GM13976 (cell line): ENCODE measurements at places on chromosomes 13 and 19.

GRCh38 chr13:48528720-48529119 is 4.2 kb downstream of the RCBTB2 start:
- no peak for DNase-seq

DNA sequence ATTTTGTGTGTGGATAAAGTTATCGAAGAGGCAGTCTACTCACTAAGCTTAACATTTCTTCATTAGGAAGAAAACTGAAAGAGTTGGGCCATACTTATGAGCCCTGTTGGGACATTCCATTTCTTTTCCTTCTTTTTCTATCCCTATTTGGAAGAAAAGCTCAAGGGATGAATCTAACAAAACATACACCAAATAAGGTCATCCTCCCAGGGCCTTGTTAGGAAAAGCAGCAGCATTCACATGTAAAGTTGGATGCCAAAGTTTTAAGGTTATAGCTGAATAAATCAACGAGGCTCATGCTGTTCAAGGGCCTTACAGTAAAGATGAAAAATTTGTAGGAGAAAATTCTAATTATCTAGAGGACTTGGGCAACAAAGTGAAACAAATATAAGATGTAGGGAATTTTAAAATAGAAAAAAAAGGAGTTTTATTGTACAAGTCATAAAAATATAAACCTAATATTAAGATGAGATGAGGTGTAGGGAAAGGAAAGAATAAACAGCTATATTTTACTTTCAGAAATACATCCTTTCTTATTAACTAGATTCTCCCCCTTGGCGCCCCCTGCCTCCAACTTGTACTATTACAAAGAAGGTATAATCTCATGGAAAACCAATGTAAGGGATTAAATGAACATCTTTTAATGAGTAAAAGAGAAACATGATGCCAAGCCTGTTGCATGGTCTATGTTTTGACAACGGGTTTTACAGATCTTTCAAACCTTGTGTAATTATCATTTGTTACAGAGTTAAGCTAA is 160.4 kb downstream of the PCDH20 start:
- DNase-seq: no peak

GRCh38 chr19:42278452-42279154 is 9.6 kb downstream of the CIC start:
- no peak for DNase-seq

DNA sequence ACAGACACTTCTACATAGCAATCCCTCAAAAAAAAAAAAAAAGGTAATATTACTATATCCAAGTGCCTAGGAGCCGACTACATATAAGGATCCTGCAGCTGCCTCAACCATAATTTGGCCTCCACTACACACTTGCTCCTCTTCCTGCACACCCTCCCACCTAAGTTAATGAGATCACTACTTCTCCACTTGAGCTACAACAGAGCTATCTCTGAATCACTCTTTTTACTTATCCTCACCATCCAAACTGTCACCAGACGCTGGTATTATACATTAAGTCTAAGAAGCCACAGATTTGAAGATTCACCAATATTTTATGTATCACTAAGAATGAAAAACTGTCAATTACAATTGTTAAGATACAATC is 8.3 kb downstream of the OBI1 start:
- no peak for DNase-seq

DNA sequence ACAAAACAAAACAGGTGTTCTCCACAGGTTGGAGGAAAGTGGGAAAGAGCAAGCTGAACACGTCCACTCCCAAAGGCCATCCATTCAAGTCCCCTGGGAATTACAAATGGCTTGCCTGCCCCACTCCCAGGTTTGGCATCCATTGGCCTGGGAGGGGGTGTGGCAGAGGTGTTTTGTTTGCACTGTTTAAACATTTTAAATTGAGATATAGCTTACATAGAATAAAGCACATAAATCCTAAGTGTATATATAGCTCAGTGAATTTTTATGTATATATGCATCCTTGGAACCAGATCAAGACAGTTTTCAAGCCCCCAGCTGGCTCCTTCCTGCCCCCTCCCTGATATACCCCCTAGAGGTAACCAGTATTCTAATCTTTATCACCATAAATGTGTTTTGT is 12.7 kb downstream of the SLC25A42 start:
- no peak for DNase-seq

- DNase-seq: peak; percentile 74
Observed at GRCh38 chr13:26184791-26185250, 37.3 kb downstream of the RNF6 start.

- no peak for DNase-seq
Observed at GRCh38 chr13:23760000-23760399, 129.2 kb downstream of the MIPEP start.

DNA sequence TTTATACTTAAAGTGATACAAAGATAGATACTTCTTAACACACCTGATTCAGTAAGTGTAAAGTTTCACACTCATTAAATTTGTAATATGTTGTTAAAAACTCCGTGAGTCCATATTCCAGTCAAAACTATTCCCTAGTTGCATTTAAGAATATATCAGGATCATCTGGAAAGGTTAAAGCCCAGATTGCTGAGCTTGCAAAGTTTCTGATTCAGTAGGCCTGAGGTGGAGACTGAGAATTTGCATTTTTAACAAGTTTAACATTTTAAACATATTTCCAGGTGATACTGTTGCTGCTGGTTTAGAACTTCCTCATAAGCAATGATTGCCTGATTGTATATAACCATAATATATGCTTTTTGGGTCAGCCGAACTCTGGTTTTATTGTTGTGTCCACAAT is 1998.6 kb upstream of the PCDH20 start:
- DNase-seq: no peak

- DNase-seq: peak; percentile 58
Observed at GRCh38 chr19:49151267-49152118, 3.7 kb downstream of the HRC start.

DNA sequence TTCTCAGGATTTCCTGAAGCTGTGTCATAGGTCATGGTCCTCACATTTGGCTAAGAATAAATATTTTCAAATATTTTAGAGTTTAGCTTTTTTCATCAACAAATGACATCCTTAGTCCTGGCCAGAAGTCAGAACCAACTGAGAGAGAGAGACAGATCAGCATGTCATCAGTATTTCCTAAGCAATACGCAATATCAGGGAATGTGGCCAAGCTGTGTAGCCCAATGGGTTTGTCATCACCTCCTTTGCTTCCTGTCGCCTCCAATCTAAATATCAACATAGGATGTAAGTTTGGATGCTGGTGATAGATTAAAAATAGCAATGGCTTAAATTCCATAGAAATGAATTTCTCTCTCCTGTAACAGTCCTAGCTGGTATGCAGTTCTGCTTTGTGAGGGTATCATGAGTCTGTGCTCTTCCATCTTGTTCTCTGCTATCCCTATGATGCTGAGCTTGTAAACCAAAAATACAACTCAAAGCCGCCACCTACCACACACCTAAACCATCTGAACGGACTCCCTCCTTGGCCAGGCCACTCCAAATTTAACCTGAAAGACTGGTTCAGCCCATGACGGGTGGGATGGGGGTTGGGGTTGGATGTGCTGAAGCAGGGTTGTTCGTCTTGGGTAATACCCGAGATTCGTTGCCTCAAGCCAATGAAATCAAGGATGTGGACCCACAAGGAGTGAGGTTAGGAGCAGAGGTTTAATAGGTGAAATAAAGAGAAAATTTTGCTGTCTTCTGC is 10.0 kb upstream of the IGSF23 start:
- no peak for DNase-seq

GRCh38 chr19:13099073-13099999 is 3.3 kb downstream of the LYL1 start:
- peak; percentile 86 for DNase-seq

DNA sequence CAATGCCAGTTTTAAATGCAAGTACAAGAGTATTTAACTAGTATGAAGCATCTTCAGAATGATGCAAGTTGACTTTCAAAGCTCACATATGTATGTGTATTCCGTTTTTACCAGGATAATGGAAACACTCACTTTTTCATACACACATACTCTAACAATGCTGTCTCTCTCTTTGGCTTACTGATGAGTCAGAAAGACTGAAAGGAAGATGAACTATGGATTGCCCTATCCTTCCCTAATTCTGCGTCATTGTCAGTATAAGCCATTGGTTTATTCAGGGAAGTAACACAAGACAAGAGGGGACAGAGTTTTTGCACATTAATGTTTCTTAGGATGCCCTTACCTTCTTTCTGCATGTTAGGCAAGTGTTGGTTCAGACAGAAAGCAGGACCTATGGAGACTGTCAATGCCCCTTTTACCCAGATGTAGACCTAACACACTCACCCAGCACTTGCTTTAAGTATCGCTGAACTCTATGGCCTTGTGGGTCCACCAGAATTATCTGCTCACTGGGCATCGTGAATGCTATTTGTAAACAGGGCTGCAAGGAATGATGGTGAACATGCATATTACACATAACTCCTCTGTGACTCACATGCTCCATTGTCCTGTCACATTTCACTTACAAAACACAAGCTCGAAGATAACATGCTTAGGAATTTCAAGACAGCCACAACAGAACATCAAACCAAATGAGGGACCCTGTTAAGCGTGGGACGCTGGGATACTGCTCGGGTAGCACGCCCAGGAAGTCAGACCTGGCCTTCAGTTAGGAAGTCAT is 10.0 kb upstream of the OXGR1 start:
- no peak for DNase-seq

DNA sequence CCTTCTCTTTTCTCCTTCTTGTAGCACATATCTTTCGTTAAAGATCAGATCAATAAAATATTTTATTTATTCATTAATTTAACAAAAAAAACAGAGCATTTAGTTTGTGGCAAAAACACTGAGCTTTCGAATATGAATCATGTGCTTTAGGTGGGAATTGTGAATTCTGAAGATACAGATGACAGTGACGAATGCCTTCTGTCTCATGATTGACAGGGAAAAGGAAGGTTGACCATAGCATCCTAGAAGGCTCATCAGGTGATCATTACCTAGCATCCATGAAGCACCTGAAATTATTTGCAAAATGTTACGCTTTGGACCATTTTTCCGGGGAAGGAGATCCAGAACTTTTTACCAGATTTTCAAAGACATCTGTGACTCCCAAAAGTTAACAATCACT is 3.8 kb downstream of the ARL11 start:
- no peak for DNase-seq
